Activated CD8-positive, alpha-beta memory T cell treated with anti-CD3 and anti-CD28 coated beads for 24 hours (primary cell): ENCODE measurements at places on chromosomes 4 and X.

DNA sequence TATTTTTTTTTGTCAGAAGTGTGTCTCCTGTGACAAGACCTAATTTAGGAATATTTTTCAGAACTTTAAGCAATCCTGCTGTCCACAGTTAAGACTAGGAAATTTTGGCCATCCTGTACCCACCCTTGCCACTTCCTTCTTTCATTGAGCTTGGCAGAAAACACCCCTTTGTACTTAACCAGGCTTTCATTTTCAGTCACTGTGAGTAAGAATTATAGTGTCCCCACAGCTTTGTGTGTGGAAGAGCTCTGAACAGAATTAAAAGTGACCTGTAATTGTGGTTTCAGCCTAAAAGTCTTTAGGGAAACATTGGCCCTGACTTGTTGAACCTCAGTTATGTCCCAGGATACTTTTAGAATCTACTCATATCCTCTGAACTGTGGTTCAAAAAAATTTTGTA, 153.7 kb upstream of the BMP3 start:
- DNase-seq, result no peak

- DNase-seq, result no peak
These were observed 7.2 kb upstream of the FAM9C start for GRCh38 chrX:13051529-13052172.

- no peak for DNase-seq
These were observed 1.2 kb upstream of the CNKSR2 start for GRCh38 chrX:21373001-21373400.

GRCh38 chr4:1471443-1472147, 65.4 kb upstream of the NKX1-1 start:
- DNase-seq, result no peak

GRCh38 chr4:147361726-147362125, 119.2 kb upstream of the EDNRA start:
- no peak for DNase-seq

- DNase-seq, result no peak
These were observed 48.0 kb upstream of the KLHL8 start for GRCh38 chr4:87268411-87268810.

DNA sequence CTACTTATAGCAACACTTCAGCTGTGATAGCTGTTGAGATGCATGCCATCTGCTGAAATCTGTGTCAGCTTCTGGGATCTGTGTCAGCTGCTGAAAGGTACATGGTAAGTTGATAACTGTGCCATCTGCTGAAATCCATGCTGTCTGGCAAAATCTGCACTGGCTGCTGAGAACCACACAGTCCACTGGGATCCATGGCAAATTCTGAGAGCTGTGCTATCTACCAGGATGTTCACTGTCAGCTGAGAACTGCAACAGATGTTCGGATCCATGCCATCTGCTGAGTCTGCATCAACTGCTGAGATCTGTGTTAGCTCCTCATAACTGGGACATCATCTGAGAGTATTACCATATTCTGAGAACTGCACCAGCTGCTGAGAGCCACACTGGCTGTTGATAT, 430.5 kb upstream of the POU3F4 start:
- DNase-seq, result no peak

GRCh38 chr4:68372588-68372987, 22.7 kb upstream of the YTHDC1 start:
- DNase-seq, result no peak

GRCh38 chrX:148713981-148714380, 213.6 kb downstream of the AFF2 start:
- no peak for DNase-seq

DNA sequence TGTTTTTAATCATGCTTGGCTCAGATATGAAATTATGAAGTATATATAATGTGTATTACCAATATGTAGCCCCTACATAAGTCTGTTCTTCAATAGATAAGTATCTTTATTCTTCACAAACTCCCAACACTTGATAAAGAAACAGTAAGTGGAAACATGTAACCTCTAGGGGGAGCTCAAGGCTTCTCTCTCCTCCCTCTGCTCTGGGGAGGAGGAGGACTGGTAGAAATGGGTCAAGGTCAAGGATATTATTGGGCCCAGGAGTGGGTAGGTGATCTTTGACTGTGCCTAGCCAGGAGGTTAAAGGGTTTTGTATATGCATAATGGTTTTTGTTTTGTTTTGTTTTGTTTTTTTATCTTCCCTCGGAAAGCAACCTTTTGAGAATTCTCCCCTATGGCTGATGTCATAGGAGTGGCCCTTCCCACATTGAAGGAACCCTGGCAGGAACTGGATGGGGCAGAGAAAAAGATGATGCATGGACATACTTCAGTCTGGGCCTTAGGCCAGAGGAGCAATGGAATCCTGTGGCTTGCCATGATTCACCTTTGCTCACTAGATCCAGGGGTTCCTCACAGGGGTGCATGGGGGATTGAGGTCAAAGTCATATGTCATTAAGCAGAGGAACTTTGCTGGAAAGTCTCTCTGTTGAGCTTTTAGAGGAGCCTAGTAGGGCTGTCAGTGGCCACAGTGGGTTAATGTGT, 460.3 kb downstream of the MID1IP1 start:
- DNase-seq, result no peak

- no peak for DNase-seq
These were observed 15.8 kb upstream of the PGRMC2 start for GRCh38 chr4:128303405-128303785.

GRCh38 chr4:188955066-188955465, 815.8 kb downstream of the TRIML1 start:
- DNase-seq, result no peak

DNA sequence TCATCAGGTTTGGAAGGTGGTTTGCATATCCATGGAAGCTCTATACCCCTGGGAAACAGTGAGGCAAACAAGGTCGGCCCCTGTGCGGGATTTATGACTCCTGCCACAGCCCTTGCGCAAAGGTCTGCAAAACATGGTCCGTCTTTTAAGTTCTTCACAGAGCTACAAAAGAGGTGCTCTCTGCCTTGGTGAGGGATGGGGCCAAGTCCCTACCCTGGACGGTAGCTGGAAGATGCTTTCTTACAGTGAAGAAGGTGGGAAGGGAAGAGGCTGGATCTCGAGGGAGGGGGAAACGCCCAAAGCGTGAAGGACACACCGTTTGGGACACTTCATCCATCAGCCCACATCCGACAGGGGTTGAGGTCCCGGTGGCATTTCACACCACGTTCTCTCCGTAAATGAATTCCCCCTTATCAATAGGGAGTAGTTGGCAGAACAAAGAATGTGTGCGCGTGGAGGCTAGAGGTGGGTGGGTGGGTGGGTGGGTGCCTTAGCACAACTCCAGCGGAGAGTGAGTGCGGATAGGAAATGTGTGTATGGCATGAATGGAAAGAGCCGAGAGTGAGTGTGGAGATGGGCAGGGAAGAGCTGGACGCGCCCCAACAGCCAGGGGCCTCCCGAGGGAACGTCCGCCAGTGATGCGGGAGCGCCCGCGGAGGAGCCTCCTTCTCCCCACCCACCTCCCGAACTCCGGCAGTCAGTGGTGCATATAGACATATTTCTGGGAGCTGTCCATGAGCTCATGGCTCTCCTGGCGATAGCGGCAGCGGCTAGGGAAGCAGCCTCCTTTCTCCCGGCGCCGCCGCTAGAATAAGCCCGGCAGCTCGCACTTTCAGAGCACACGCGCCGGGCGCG, 68.3 kb downstream of the LARP7 start:
- peak; percentile 59 for DNase-seq

- no peak for DNase-seq
These were observed 77.2 kb downstream of the PDLIM5 start for GRCh38 chr4:94528792-94529451.

GRCh38 chrX:40144576-40144975, 46.8 kb upstream of the BCOR start:
- no peak for DNase-seq

GRCh38 chr4:145824463-145824862, 114.2 kb downstream of the ZNF827 start:
- no peak for DNase-seq

DNA sequence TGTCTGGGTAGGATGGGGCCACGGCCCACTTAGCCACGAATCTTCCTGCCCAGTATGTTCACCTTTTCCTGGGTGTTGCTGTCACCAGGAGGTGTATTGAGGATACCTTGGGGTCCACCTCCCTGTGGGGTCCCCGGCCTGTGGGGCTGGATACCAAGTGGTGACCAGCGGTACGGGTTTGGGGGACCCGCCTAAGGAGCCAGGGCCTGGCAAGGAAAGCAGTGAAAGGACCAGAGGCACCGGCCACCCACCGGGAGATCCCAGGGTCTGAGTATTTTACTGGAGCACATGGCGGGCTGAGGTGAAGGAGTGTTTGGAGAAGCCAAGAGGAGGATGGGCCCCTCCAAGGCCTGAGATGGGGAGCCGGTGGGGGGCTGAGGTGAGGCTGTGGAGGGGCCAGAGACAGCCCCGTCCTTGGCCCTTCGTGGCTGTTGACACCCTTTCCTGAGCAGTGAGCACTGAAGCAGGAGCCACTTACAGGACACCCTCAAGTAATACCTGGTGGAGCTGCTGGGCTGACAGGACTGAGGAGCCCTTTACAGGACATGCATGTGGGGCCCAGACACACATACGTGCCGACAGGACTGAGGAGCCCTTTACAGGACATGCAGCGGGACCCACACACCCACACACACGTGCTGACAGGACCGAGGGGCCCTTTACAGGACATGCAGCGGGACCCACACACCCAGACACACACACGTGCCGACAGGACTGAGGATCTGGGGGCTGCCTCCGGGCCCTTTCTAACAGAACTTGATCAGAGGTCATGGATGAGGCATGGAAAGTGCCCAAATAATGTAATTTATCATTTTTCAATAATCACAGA, 38.4 kb downstream of the TMEM271 start:
- peak; percentile 48 for DNase-seq

DNA sequence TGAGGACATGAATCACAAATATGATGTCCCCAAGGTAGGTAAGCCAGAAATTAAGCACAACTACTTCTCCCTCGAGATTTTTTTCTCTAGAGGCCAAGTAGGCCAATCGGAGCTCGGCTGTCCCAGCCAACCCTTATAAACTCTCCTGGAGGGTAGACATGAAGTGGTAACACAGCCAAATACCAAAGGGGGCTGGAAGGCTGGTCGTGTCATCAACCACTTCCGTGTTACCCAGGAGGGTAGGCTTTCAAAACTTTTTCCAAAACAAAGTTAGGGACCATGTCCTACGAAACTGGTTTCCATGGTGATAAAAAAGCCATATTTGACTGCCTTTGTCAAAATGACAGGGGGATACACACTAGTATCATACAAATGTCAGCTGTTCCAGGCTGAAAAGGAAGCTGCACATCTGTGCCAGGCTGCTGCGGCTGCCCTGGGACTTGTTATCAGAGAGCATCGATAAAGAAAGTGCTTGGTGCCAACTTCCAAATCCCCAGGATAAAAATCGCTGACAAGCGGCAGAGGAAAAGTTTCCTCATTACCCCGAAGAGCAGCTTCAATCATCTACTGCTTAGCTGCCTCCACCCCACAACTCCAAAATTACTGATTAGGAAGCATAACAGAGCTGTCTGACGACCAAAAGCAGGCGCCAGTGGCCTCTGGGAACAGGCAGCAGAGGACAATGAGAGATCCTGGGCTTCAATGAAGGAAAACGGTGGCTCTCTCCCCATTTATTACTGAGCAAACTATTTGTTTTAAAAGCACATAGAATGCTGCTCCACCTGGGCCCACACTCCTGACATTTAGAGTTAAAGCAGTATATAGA, 20.8 kb downstream of the BCOR start:
- DNase-seq, result no peak

DNA sequence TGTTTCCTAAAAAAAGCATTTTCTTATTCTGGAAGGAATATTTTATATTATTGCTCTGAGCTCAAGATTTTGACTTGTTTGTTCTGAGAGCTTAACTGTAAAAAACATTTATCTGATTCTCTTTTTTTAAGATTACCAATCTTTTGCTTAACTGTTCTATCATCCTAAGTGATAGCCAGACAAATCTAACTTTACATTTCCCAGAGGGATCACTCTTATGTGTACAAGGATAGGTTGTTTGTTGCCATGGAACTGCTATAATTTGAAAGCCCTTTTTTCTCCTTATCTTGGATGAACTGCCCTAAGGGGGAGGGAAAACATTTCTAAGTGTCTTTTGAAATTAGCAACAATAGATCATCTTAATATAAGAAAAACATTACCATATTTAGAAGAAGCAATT, 494.7 kb downstream of the TRAM1L1 start:
- no peak for DNase-seq

- no peak for DNase-seq
These were observed 232.4 kb downstream of the DCTD start for GRCh38 chr4:182684796-182685195.

DNA sequence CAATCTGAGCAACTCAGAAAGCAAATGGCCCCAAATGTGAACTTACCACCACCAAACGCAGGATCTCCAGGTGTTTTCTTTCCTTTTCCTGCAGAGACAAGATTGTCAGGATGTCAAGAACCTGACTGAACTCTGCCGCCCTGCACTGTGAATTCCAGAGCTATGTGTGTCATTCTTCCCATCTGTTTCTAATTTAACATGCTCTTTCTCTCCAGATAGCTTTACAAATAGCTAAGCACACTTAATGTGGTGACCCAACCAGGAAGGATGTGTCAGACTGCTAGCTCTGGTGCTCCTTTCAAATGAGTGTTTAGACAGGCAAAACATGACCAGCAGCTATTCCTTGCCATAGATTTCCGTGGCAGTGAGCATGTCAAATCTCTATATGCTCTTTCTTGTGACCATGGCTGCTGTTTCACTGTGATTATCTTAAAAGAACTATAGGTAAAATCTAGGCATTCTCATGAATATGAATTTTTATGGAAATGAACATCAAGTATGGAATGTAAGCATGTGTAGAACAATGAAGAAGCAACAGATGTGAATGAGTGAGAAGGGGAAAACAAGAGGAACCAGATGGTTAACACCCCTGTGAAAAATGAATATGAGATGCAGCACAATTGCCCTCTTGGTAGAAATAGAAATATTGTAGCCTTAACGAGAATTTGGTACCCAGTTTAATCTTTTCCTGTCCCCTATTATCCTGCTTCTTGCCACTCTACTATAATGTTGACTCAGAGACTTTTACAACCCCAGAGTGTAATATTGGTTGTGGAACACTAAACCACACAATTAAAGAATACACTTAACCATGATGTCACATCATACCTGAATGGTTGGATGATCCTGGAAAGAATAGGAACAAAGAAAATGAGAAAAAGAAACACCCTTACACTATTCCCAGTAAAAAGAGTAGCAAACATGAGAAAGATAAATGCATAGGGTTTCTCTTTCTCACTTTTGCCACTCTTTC, 247.8 kb upstream of the DKK2 start:
- DNase-seq, result no peak

- DNase-seq, result no peak
These were observed 82.8 kb upstream of the VEGFC start for GRCh38 chr4:176875446-176875930.

DNA sequence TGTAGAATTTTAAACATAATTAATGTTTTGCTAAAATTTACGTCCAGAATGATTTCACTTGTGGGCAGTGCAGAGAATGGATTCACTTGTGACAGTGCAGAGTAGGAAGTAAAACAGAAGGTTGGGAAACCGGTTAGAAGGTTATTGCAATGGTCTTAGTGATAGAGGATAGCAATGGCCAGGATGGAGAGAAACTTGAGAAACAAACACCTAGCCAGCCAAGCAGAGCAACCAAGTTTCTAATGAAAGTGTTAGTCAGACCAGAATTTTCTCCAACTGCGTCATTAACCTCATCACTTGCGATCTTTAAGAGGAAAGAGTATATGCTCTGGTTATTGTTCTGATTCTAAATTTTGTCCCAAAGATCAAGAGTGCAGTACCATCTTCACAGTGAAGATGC, 50.0 kb upstream of the TBC1D9 start:
- DNase-seq, result no peak

GRCh38 chrX:18797141-18797540, 89.7 kb downstream of the PPEF1 start:
- DNase-seq, result no peak

GRCh38 chr4:41638866-41639265, 100.9 kb downstream of the LIMCH1 start:
- DNase-seq, result no peak
